ENCODE measurements at places on chromosomes 7 and 10.
A peak's percentile ranks its signal among the peaks of the same experiment; 100 is the strongest.

DNA sequence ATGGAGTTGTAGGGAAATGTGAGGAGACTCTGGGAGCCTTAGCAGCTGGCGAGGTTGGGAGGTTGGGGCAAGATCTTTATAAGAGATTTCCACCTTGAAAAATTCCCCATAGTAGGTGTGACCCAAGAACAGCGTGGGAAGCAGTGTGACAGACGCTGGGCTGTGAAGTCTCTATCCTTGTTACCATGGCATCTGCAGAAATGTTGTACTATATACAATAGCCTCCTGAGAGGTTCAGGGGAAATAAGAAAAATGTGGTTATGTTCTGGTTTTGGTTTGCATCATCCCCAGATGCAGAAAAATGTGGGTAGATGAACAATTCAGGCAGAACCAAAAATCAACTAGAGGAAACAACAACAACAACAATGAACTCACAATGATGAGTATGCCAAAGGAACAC, 498.6 kb downstream of the SH2D4B start:
- no peak for DNase-seq

- DNase-seq = no peak
These were observed 118.6 kb downstream of the PLCE1 start for GRCh38 chr10:94112321-94112720.

- no peak for DNase-seq
These were observed 62.7 kb upstream of the STRIP2 start for GRCh38 chr7:129371487-129371886.

DNA sequence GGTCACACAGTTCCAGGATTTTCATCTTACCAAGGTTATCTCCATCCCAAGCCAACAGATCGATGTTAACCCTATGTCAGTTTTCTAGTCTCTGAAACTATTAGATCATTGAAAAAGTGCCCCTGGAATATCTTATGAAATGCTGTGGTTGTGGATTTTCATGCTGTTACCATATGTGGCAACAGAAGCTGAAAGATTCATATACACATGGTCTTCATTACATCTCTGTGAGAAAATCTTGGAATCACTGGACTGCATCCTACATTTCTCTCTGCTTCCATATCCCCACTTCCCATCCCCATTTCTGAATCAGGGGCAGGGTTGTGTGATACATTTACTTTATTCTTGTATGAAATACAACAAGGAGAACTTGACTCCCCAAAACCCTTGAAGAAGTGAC, 146.1 kb downstream of the SLC16A9 start:
- DNase-seq = no peak

- no peak for DNase-seq
These were observed 47.2 kb upstream of the RHEB start for GRCh38 chr7:151566897-151567320.

GRCh38 chr7:73342645-73343044, 14.7 kb downstream of the FKBP6 start:
- no peak for DNase-seq

- DNase-seq = no peak
These were observed 29.6 kb downstream of the STAM start for GRCh38 chr10:17673471-17674061.

DNA sequence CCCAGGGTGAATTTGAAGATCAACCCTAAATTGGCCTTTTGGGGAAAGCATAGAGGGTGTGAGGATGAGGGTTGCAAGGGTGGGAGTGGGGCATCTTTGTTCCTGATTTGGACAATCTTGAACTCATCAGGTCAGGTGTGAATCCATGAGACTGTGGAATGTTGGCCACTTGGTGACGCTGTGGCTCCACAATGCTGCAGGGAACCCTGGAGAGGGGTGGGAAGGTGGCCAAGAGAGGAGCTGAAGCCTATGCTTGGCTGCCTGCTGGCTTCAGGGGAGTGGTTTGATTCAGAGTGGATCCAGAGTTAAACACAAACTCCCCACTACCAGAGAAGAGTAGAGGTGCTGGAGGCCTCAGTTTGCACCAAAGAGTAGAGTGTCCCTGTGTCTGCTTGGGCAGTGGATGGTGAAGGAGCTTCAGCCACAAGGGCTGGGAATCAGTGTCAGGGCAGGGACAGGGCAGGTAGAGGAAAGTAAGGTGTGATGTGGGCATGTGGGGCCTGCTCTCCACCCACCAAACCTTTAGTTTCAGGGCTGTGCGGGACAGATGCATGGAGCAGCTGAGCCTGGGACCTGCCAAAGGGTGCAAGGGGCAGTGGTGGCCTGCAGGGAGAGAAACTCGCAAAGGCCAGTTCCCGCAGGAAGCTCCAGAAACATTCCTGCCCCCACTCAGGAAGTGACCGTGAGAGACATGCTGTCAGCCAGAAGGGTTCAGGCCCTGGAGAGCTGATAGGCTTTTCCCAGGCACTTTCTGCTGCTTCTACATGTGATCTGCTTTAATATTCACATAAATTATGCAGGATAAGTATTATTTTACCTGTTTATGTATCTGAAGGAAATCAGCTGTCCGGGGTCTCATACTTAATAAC, 81.0 kb upstream of the PRSS58 start:
- DNase-seq = no peak

GRCh38 chr10:101782811-101783735, at the start of gene NPM3:
Gene NPM3, minus strand, starts transcription at chr10:101783446. Its CDS starts 56 bp downstream, at chr10:101783390.
- peak; percentile 94 for DNase-seq

DNA sequence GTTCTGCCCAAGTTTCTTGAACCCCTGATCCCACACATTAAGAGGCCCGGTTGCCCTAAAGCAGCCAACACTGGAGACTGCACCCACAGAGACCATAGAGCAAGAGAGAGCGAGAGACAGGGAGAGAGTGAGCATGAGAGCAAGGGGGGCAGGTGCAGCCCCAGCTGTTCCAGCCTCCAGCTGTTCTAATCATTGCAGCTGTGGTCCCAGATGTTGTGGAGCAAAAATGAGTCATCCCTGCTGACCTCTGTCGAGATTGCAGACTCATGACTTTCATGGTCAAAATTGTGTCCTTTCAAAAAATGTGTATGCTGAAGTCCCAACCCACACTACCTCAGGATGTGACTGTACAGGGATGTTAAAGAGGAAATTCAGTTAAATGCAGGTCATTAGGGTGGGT, 143.9 kb upstream of the FRMD4A start:
- DNase-seq = no peak

DNA sequence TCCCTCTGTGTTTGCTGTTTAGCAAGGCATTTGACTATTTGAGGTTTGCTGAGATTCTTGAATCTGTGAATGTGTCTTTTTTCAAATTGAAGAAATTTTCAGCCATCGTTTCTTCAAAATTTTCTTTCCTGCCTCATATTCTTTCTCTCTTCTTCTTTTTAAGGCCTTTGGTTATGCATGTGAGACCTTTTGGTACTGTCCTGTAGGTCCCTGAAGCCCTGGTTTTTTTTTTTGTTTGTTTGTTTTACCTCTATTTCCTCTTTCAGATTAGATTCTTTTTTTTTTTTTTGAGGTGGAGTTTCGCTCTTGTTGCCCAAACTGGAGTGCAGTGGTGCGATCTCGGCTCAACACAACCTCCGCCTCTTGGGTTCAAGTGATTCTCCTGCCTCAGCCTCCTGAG, 45.3 kb downstream of the MLLT10 start:
- DNase-seq = no peak

DNA sequence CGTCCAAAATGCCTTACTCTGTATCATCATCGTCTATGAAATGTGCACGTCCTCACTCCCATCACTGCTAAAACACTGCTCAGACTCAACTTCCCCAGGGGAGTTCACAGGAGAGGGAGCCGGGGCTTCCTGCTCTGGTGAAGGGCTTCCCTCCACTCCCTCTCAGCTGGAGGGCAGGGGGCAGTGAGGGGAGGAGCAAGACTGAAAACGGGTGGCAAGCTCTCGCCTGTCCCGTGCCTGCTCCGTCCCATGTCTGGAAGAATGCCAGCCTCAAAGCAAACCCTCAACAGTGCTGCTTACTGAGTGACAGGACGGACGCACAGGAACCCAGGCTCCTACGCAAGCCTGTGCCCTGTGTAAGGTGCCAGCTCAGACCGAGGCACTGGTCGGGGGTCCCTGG, 25.1 kb downstream of the PRKAG2 start:
- DNase-seq = no peak

- no peak for DNase-seq
These were observed 88.3 kb downstream of the PTPRZ1 start for GRCh38 chr7:121961089-121961867.

DNA sequence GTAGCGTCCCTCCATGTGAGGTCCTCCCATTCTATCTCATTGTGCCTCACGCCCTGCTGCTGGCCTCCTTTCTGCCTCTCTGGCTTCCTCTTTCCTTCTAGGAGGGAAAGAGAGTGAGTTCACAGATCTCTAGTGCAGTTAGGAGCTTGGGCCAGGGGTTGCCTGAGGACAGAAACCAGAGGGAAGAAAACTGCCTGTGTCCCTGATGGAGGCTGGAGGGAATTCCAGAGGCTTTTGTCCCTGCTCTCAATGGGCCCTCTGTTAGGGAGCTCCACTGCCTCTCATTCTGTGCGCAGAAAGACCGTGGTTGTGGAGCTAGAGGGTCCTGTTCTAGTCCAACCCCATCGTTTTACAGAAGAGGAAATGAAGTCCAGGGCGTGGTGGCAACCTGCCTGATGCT, 4.6 kb downstream of the MARVELD1 start:
- no peak for DNase-seq

DNA sequence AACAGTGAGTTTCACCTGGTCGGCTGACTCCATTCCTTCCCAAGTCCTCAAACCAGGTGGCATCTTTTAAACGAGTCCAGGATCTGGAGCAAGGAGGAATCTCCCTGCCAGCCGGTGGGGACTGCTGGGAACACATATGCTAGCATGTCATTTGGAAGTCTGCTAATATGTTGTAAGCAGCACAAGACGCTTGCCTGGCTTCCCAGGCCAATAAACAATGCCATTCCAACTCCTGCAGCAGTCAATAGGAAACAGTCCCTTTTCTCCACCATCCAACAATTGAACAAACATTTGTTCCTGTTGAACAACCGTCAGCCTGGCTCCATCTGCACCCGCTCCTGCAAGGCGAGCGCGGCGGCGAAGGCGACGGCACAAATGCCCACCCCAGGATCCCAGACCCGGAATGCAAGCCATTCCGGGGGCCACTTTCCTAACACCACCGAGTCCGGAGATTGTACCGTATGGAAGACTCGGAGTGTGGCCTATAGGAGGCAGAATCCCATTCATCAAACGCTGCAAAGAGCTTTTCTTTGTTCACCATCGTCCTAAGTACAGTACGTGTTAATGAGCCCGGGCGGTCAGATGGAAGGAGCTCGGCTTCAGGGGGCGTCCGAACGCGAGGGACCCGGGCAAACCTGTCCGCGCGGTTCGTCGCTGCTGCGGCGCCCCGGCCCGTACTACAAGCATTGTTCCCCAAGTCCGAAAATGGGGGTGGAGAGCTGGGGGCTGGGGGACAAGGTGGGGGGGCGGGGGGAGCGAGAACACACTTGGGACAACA, 1.6 kb downstream of the FAM53B start:
- DNase-seq = no peak

DNA sequence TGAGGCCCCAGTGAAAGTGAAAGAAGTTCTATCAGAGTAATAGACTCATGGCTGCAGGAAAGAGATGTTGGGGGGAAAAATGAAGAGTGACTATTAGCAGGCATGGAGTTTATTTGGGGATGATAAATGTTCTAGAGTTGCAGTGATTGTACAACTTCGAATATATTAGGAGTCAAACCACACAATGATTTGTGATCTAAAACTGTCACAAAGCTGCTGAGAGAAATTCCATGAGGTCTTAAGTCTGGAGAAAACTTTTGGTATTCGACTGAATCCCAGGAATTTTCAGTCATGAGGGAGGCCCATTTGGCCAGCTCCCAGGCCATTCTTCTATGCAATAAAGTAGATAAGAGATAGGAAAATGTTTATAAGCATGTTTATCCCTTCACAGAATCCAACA, 55.9 kb upstream of the UNC5B start:
- DNase-seq = no peak

DNA sequence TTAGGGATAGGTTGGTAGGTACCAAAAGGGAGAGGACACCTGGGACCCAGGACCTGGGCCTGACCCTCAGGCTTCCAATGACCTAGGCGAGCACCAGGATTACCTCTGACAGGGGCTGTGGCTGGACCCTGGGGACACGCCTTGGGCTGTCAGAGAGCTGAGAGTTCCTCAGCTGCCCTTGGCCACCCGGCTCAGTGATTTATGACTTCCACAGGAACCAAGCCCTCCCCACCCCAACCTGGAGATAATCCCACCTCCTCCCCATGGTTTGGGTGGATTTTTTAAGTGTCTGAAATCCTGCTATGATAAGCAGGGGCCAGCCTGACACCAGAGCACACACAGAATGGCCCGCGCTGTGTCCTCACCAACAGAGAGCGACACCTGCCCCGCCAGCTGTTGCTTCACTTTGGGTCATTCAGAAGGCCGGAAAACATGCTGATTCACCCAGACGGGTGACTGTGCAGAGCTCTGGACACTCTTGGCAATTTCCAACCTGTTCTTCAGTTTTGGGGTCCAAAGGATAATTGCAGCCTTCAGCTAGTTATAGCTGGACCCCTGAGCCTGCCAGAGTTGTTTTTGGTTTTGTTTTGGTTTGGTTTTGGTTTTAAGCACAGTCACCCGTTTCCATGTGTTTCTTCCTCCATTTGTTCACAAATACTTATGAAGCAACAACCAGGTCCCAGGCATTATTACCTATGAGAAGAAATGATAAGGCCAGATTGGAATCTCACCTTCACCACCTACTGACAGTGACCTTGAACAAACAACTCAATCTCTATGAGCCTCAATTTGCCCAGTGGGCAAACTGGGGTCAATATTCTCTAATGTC, 78.2 kb downstream of the RAB11FIP2 start:
- no peak for DNase-seq

- no peak for DNase-seq
These were observed 76.4 kb upstream of the CDC14C start for GRCh38 chr7:48847917-48848316.

DNA sequence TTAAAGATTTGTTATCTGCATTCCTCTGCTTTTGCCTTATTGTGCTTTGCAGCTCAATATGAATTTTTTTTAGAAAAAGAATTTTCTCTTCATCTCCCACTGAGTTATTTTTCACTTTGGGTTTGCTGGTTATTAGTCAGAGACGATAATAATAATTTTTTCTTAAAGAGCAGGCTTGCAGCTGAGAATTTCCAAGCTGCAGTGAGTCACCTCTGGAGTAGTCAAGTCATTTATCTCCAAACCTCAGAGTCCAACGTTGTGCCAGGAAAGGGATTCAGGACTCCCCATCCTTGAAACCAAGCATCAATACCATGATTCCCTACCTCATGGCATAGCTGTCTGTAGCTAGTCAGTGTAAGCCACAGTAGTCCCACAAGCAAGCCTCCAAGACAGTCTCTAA, 15.2 kb upstream of the EGR2 start:
- no peak for DNase-seq

GRCh38 chr10:78348411-78349164, 314.9 kb downstream of the RPS24 start:
- DNase-seq = peak; percentile 30
